ENCODE measurements at places on chromosomes 12 and 14. TPM values are rescaled to one million over a fixed set of nuclear protein-coding genes. Genes with fewer than 3 reads are reported as not detected.

GRCh38 chr12:78420991-78421390 lies 443.6 kb upstream of the SYT1 start:
- DNase-seq = peak; percentile 74

DNA sequence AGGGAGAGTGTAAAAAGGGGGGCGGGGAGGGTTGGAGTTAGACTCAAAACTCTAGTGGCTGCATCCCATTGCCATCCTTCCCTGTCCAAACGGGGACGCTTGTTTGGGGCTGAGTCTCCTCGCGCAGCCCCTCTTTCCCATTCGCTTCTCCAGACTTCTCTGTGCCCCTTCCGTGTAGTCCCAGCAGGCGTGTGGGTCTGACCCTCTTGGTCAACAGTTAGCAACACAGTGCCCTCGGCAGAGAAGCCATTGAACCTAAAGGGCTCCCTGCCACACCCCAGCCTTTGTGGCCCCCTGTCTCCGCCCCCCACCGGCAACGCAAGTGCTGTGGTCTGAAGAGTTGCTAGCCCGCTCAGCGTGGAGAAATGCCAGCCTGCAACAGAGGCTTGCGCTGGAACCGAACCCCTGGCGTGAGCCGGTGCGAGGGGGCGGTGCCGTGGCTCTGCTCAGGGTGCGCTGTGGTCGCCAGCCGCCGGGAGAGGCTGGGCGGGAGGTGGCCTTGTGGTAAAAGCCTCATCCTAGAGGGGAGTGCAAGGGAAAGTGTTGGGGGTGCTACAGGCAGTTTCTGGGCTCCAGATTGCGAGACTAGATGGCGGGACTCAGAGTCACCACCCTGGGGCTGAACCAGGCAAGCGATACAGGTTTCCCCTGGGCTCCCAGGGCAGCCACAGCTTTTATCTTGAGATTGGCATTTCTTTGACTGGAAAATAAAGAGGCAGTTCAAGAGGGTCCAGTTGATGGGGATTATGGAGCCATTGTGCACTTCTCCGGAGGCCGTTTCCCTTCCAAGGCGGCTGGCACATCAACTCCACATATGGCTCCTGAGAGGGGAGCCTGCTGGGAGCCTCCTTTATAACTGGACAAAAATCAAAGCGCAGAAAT lies 2.1 kb downstream of the PLXNC1 start:
- no peak for DNase-seq

- DNase-seq = peak; percentile 68
Measured at GRCh38 chr12:96501133-96501761, 11.9 kb downstream of the CFAP54 start.

- DNase-seq = no peak
Measured at GRCh38 chr12:43976027-43976426, 140.1 kb downstream of the TMEM117 start.

Gene CD27
- polyA plus RNA-seq = 0.06 TPM

Gene CNTN1
- 0.35 TPM for polyA plus RNA-seq

GRCh38 chr14:105700622-105701288 lies 174.4 kb downstream of the TMEM121 start:
- DNase-seq = no peak

- peak; percentile 29 for DNase-seq
Measured at GRCh38 chr12:66129934-66130266, 650 bp downstream of the LLPH start.

Gene TESPA1
- polyA plus RNA-seq = not detected

DNA sequence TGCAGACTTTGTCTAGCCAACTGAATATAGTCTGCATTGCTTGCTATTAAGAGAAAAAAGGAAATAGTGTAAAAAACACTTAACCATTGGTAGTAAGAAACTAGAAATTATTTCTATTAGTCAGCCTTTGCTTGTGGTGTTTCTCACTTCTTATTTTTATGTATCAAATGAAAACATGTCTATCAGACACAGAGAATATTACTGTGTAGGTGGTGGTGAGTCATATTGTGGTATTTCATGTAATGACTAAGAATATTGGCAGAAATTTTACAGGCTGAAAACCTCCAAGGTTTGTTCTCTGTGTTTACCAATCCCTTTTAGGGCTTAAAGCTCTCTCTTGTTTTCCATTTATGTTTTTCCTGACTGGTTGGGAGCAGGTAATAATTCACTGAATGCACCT lies 87.2 kb downstream of the DAAM1 start:
- DNase-seq = peak; percentile 88

Gene PPP4R4
- 0.35 TPM for polyA plus RNA-seq

DNA sequence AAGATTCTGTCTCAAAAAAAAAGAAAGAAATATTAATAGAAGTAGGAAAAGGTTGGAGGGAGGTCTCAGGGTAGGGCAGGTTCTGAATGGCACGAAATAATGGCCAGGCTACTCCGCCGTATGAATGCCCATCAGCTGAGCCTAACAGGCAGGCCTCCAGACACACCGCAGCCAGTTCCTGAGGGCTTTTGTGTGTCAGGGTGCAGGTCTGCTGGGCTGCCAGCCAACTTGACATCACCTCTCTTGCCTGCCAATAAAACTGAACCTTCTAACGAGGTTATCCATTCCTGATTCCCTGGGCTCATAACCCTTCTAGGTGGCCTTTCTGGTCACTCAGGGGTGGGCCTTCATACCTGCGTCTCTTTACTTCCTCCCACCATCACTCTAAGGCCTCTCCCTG lies 3.0 kb downstream of the IFI27 start:
- peak; percentile 66 for DNase-seq

Gene ART4
- not detected for polyA plus RNA-seq

- peak; percentile 80 for DNase-seq
Measured at GRCh38 chr12:30622509-30622908, 73.2 kb downstream of the IPO8 start.

- peak; percentile 84 for DNase-seq
Measured at GRCh38 chr12:57008178-57008577, 1.8 kb upstream of the ZBTB39 start.

Gene CDK17
- 41.9 TPM for polyA plus RNA-seq

GRCh38 chr12:50988051-50988450 lies 35.7 kb downstream of the HIGD1C start:
- DNase-seq = peak; percentile 27

DNA sequence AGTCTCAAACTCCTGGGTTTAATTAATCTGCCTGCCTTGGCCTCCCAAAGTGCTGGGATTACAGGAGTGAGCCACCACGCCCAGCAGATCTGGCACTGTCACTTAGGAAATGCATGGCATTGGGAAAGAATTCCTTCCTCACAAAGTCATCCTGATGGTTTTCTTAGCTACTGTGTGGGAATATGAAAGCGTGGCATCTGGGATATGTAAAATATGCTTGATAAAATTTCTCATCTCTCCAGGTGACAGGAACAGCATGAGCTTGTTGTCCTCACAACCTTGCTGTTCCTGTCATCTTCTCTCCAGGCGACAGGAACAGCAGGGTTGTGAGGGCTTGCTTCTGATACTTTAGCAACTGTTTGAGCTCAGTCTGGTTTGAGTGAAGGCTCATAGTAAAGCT lies 16.1 kb upstream of the AICDA start:
- DNase-seq = no peak

GRCh38 chr12:50620978-50621360 lies 116.2 kb downstream of the DIP2B start:
- no peak for DNase-seq

GRCh38 chr12:43147878-43148277 lies 404.1 kb downstream of the ADAMTS20 start:
- no peak for DNase-seq

Gene SLCO1C1
- polyA plus RNA-seq = not detected

- no peak for DNase-seq
Measured at GRCh38 chr14:105005329-105005928, 15.5 kb downstream of the CDCA4 start.

Gene ADCY4
- 0.43 TPM for polyA plus RNA-seq

GRCh38 chr14:96129128-96129736 lies 75.4 kb upstream of the BDKRB2 start:
- no peak for DNase-seq

Gene WSCD2
- not detected for polyA plus RNA-seq

Gene C1QL4
- polyA plus RNA-seq = not detected

Gene ACRBP
- 0.50 TPM for polyA plus RNA-seq

- DNase-seq = peak; percentile 15
Measured at GRCh38 chr12:123801573-123802178, 39.6 kb downstream of the DNAH10 start.

DNA sequence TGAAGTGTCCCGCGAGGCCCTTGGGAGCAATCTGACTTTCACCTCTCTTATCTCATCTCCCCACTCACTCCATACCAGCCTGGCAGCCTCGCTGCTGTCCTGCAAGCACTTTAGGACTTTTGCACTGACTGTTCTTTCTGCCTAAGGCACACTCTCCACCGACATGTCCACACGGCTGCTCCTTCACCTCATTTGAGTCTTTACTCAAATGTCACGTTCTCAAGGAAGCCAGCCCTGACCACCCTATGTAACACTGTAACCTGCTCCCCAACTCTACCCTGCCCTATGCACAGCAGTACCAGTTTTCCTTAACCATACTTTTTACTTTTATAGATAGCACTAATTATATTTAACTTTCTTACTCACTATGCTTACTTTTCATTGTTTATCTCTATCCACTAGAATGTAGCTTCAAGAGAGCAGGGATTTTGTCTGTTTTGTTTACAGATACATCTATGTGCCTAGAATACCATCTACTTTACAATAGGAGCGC lies 32.0 kb downstream of the PRKD1 start:
- DNase-seq = no peak

Gene OAS2
- 2.2 TPM for polyA plus RNA-seq

DNA sequence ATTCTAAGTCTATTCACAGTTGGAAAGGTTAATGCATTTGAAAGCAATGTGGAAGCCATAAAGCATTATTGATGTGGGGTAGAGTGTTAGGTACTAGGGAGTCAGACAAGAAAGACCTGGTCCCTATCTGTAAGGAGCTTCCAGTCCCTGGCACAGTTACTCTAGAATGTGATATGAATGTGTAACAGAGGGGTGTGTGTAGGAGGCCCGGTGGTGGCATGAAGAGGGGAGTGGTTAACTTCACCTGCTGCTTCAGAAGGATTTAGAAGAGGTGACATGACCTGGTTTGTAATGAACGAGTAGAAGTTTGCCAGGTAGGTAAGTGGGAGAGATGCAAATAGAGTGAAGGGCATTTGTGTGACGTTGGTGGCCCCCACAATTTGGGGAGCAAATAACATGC lies 15.1 kb upstream of the GALNT6 start:
- DNase-seq = no peak

GRCh38 chr14:68846466-68846865 lies 53.6 kb upstream of the ZFP36L1 start:
- no peak for DNase-seq

Gene OR6C1
- polyA plus RNA-seq = not detected

DNA sequence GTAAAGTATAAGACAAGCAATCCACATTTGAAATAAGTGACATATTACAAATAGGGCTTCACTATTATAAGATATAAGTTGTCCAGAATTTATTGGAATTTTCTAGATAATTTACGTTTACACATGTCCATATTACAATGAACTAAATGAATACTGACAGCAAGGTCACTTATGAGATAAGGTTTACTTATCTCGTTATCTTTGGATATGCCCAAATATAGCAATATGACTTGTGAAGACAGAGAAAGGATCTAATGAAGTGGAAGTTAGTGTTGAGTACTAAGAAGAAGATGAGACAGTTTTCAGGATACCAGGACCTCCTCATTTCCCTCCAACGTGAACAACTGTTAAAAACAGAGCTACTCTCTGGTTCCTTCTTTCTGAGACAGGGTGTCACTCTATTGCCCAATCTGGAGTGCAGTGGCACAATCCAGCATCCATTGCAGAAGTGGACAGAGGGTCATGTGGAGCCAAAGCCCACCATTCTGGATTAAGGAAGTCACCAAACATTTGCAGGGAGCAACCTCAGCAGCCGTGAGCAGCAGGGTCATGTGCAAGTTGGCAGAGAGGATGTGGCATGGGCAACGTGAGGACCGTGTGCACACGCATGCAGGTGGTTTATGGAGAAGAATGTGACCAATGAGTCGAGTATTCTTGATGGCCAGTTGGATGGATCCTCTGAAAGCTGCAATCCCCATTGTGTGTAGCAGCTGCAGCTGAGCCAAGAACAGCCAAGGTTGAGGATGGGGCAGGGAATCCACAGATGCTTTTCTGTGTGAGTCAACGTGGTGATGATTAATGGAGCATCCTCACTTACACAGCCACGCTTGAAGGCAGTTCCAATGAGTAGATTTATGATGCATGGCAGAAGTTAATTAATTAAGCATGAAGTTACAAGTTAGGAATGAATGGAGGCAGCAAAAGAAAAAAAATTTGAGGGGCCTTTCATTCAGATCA lies 111.0 kb downstream of the BICD1 start:
- peak; percentile 97 for DNase-seq

DNA sequence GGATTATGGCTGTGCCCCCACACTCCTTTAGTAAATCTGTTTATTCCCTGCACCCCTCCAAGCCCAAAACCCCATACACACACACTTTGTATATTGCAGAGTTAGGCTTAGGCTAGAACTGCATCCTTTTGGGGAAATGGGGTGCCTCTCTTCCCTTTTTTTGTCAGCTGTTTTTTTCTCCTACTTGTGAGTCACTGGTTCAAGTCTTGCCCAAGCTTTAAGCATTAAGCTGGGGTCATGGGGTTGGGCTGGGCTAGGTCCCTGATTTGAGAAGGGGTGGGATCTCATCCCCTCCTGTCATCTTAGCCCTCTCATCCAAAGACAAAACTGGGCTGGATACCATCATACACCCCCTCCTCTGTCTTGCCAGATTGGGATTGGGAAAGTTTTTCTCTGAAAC lies 1.6 kb downstream of the LRP1 start:
- DNase-seq = no peak

Gene CBLN3
- polyA plus RNA-seq = 2.7 TPM

- DNase-seq = no peak
Measured at GRCh38 chr14:104326848-104327247, 188.5 kb downstream of the KIF26A start.

DNA sequence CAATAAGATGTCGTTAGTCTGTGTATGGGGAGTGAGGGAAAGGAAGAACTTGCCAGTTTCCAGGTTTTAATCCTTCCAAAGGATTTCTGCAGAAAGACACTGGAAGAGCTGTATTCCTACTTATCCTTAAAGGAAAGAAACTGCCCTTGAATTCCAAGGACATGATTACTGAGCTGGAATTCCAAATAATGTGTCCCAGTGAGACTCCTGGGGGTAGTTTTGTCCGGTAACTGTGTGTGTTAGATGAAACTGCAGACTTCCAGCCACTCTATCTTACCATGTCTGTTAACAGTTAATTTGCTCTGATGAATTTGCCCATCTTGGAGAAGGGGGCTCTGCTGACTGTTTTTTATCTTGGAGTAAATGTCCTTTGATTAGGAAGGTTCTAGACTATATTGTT lies 33.0 kb downstream of the CKB start:
- no peak for DNase-seq

- DNase-seq = no peak
Measured at GRCh38 chr12:124837249-124837897, 26.3 kb downstream of the SCARB1 start.

- peak; percentile 74 for DNase-seq
Measured at GRCh38 chr12:4164559-4165558, 108.7 kb upstream of the CCND2 start.

Gene GPR84
- 0.03 TPM for polyA plus RNA-seq

GRCh38 chr14:64612021-64612380 lies 62.2 kb downstream of the PPP1R36 start:
- DNase-seq = no peak

- no peak for DNase-seq
Measured at GRCh38 chr14:67641902-67642749, 22.4 kb downstream of the ARG2 start.

Gene CFAP54
- 0.62 TPM for polyA plus RNA-seq

- no peak for DNase-seq
Measured at GRCh38 chr12:68173792-68174191, 14.3 kb upstream of the IFNG start.
